ENCODE measurements at places on chromosomes 12 and 14.
A peak's percentile ranks its signal among the peaks of the same experiment; 100 is the strongest.

GRCh38 chr14:61438497-61438859, 117.1 kb downstream of the PRKCH start:
- no peak for DNase-seq

DNA sequence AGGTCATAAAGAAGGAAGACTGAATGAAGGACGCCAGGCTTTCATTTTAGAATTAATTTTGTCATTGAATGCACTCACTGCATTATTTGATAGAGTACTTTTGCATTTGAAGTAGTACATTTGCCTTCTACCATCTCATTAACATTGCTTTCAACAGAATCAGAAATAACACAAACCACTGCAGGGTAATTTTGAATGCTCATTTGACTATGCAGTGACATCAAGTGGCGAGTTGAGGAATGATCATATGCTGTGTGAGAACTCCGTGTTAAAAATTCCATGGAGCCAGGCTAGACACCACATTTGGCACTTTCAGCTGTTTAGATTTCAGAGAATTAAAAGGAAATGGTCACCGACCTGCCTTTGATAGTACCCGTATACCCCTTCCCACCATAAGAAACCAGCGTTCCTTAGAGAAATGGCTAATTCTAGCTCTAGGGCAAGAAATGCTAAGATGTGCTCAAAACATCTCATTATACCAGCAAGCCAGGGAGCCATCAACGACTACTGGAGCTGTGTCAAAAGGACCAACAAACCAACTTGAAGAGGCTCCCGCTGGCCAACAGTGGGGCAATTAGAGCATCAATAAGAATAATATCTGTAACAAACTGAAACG, 16.5 kb downstream of the HEBP1 start:
- no peak for DNase-seq

GRCh38 chr12:123886931-123887582, 85.6 kb downstream of the CCDC92 start:
- DNase-seq = no peak

DNA sequence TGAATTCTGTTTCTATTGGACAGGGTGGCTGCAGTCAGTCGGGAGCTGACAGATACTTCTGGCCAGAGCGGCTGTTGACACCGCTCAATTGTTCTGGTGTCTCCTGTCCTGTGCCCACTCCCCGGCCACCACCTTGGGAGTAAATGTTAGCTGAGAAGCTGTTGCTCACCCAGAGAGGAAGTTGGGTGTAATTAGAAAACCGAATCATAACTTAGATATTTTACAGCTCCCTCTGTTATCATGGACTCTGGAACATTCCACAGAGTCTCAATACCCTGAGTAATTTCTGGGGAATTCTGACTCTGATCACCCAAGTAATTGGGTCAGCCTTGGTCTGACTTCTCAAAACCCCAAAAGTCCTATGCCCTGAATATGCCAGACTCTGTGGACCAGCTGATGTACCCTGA, 58.3 kb upstream of the RFLNA start:
- no peak for DNase-seq

GRCh38 chr12:121980892-121981272, 40.8 kb upstream of the BCL7A start:
- DNase-seq = no peak

DNA sequence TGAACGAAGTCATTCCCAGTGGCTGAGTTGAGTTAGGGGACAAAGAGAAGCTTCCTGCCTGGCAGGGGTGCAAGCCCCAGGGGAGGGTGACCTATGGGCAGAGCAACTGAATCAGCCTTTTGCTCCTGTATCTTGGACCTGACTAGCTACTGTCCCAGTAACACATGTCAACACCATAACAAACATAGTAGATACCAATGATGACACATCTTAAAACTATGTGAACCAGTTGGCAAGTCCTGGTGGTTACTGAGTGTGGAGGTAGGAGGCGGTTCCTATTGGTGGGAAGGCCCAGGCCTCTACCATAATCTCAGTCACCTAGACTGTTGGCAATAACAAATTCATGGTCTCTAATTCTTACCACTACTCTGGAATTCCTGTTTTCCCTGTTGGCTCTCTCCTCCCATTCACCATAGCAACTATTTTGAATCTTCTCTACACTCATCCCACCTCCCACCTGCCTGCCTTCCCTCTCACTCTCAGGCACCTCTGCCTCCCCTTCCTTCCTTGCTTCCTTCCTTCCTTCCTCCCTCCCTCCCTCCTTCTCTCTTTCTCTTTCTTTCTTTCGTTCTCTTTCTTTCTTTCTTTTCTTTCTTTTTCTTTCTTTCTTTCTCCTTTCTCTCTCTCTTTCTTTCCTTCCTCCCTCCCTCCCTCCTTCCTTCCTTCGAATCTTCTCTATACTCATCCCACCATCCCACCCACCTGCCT, 8.1 kb upstream of the P2RX7 start:
- DNase-seq = no peak

DNA sequence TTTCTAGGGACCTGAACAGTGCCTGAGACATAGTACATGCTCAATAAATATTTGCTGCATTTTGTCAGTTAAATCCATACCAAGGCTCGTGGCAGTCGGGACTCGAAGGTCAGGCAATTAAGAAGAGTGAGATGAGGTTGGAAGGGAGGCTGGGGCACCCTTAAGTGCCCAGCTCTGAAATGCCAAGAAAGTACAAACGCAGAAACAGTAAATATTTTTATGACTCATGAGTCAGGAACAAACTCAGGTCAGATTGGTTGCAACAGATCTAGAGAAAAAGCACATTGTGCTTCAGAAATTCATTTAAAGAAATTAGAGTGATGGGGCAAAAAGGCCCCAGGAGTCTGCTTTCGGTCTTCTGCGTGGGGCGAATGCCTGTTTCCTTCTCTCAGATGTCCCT, 83.0 kb upstream of the FZD10 start:
- no peak for DNase-seq

GRCh38 chr14:63214417-63215196, 10.4 kb downstream of the RHOJ start:
- no peak for DNase-seq

DNA sequence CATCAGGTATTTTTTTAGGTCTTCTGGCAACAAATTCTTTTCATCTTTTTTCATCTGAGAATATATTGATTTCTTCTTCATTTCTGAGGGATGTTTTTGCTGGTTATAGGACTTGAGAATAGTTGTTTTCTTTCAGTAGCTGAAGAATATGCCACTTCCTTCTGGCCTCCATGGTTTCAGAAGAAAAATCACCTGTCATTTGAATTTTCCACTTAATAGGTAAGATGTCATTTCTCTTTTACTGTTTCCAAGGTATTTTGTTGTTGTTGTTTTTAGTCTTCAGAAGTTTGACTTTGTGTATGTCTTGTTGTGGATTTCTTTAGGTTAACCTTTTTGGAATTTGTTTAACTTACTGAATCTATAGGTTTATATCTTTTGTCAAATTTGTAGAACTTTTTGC, 257.8 kb upstream of the AMIGO2 start:
- no peak for DNase-seq

GRCh38 chr12:113796066-113796827, 169.9 kb downstream of the RBM19 start:
- no peak for DNase-seq

DNA sequence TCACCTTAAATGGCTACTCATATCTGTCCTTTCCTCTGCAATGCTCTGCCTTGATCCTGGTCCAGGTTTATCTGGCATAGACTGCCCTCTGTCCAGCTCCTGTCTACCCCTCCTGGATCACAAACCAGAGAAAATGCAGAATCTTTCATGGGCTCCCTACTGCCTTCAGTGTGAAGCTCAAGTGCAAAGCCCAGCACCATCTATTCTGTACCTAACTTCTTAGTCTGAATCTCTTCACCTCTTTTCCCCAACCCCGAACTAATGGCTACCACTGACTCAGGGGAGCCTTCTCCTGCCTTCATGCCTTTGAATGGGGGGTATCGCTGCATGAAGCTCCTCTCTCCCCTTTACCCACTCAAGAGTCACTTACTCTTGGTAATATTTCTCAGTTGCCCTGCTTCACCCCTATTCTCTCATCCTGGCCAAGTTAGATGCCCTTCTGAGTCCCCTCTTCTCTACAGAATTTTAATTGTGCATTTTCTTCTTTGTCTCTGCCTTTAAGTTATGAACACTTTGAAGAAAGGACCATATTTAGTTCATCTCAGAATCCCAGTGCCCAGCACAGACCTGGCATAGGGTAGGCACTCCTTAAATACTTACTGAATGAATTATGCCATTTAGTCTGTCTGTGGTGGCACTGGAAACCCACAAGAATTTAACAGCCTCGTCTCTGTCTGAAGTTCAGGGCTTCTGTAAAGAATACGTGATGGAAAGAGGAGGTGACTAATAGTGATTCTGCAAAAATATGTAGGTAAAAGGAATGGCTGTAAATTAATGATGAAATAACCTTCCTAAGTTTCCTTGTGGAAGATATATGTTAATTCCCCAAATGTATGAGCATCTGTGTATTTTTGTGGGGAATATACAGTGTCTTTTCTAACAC, 191.3 kb upstream of the AMIGO2 start:
- no peak for DNase-seq

DNA sequence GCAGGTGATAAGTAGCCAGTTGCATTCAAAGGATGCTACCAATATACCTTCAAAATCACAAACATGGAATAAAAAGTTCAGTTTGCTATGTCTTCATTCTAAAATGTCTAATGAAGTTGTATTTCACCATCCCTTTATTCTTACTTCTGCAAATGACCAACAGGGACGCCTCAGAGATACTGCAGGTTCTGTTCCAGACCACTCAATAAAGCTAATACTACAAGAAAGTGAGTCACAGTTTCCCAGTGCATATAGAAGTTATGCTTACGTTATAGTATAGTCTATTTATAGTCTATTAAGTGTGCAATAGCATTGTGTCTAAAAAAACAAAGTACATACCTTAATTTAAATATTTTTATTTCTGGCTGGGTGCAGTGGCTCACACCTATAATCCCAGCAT, 29.3 kb upstream of the EIF5 start:
- DNase-seq = no peak

- peak; percentile 72 for DNase-seq
Observed at GRCh38 chr12:6943389-6943721, 261 bp upstream of the RNU7-1 start.

DNA sequence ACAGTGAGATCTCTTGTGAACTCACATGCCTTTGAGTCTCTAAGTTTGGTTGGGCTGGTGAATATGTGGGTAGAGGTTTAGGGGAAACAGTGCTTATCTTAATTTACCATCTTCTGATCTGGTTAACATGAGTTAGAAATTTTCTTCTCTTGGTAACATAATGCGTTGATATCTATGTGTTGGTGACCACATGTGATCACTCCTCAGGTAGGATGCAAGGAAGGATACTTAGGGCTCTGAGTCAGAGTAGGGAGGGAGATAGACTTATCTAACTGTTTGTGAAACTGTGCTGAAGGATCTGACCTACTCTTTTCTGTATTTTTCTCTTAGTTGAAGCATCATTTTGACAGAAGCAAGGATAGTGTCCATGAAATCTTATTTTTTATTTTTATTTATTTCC, 23.1 kb downstream of the FAM234B start:
- DNase-seq = no peak

DNA sequence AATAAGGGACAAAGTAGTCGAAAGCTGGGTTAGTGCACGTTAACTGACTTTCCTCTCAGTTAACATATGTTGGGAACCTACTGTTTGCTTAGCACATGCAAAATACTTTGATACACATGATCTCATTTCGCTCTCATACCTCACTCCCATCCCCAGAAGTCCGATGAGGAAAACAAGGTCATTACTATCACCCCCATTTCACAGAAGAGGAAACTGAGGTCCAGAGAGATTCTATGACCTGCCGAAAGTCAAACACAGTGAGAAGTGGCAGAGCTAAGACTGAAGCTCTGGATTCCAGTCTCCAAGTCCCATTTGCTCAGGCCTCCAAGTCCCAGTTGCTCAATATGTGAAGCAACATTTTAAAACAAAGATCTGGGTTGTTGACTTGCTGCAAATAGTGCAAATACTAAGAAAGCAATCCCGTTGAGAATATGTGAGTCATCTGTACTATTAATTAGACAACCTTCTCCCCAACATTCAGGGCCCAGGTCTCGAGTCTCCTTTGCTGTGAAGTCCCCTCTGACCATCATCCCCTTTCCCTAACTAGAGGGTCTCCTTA, 170.6 kb upstream of the PWP1 start:
- DNase-seq = no peak

DNA sequence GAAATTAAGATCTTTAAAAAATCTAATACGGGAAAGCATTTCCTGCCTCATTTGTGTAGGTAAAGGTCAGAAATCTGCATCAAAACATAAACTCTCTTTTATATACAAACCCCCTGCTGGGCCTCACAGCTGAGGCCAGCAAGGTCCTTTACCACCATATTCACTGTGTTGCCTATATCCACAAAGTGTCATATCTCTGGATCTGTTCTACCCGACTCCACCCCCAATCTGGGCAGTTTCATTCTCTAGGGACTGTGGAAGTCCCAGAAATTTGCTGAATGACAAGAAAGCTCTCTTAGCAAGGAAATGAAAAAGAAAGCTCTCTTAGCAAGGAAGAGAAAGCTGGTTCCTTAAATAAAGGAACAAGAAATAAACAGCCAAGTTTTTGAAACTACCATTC, 301.7 kb downstream of the KCNH5 start:
- no peak for DNase-seq

DNA sequence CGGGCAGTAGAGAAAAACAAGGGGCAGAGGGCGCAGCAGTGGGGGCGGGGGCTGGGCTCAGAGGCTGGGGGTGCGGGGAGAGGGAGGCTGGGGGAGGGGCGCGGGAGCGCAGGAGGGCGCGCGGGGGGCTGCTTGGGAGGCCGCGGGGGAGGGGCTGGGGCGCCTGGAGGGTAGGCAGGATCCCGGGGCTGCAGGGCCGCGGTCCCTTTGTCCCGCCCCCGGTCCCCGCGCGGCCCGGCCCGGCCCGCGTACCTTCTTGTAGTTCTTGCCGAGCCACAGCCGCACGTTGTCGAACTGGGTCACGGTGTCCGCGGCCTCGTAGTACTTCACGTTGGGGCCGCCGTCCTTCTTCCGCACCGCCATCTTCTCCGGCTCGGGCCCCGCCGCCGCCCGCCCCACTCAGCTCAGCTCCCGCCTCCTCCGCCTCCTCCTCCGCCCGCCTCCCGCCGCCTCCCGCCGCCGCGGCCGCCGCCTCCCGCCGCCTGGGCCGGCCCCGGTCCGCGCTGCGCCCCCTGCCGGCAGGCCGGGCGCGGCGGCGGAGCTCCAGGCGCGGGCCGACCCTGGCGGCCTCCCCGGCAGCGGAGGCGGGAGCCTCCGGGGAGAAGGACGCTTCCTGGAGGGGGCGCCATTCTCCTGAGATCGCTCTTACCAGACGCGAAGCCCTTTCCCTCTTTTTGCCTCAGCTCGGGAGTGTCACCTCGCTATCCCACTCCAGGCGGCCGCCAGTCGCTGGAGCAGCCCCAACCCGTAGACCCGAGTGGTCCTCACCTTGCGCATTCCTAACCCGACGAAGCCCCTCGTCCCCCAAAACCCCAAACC, at the start of gene SMARCC2:
Gene SMARCC2 (minus strand): TSS at position 385 of the 819 bp plus-strand sequence. CDS start 22 bp downstream, at position 363.
- DNase-seq = peak; percentile 74
